NCI-H446 (cell line): ENCODE measurements at places on chromosomes 7 and 10.

DNA sequence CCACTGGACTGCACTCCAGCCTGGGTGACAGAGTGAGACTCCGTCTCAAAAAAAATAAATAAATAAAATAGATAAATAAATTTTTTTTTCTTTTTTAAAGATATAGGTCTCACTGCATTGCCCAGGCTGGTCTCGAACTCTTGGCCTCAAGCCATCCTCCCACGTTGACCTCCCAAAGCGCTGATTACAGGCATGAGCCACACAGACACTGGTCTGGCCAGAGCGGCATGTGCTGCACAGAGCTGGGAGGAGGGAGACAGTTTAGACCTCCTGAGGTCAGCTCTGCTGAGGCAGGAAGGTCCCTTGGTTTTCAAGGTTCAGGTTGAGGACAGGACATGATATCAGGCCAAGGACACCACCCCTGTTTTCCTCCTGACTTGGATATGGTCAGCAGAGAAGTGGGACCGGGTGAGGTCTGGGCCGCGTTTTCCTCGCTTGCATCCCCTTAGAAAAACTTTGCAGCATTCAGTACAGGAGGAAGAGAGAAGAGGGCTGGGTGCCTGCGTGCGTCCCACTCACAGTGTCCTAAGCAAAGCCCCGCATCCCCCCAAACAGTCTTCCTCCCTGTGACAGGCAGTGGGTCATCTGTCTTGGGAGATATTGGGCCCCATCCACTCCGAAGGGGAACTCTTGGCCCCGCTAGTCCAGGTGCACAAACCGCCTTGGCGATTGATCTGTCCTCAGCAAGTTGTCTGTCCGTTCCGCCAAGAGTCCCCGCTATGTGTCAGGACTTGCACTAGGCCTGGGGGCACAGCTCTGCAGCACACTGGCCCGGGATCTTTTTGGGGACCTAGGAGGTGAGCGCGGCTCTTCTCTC is 56.1 kb downstream of the ZNF727 start:
- DNase-seq: no peak

GRCh38 chr10:109665321-109665720 is 258.0 kb downstream of the XPNPEP1 start:
- no peak for DNase-seq

DNA sequence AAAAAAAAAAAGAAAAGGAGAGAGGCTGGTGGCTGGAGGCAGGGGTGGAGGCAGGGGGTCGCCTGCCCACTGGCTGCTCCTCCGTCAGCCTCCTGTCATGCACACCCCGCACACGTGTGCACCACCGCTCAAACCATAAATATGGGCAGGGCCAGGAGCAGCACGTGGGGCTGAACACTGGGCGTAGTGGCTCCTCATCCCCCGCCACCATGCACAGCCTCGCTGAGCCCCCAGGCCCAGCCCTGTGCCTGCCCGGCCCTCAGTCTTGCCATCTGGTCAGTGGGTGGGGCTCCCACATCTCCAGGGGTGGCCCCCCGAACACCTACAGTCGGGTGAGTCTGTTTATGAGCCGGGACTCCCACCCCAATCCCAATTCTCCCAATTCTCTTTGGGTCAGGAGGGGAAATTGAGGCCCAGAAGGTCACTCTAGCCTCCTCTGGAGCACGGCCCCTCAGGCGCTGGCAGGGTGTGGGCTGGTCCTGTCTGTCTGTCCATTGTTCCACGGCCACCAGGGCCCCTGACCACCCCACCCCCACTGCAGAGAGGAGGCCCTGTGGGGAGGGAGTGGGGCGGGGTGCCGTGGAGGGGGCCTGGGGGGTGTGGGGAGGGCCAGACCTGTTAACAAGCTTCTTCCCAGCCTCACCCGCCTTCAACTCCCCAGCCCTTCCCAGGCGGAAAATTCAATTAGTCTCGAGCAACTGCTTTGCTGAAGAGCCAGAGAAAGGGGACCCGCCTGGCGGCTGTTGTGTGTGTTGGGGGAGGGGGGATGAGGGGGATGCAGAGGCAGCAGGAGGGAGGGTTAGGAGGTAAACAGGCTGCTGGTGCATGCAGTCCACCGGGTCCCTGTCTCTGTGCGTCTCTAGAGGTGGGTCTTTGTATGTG is 19.5 kb upstream of the GRIFIN start:
- no peak for DNase-seq

DNA sequence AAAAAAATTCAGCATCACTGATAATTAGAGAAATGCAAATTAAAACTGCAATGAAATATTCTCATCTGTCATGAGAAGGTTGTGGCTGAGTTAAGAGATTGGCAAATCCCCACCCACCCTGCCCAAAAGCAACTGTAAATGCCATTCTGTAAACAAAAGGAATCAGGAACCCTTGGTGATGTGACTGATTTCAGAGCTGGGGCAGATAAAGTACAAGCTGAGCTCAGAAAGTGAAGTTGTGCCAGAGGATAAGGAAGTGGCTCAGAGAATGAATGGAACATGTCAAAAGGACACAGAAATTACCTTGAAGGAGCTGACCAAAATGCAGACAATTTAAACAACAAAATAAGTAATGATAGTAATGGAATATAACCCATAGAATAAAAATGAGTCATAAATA is 32.7 kb upstream of the ARMS2 start:
- DNase-seq: no peak

GRCh38 chr10:9636216-9636615 is 1381.5 kb upstream of the CELF2 start:
- DNase-seq: no peak

- no peak for DNase-seq
Observed at GRCh38 chr10:28838908-28839307, 161.6 kb downstream of the BAMBI start.

- DNase-seq: peak; percentile 10
Observed at GRCh38 chr10:95445223-95445836, 115.8 kb downstream of the SORBS1 start.

DNA sequence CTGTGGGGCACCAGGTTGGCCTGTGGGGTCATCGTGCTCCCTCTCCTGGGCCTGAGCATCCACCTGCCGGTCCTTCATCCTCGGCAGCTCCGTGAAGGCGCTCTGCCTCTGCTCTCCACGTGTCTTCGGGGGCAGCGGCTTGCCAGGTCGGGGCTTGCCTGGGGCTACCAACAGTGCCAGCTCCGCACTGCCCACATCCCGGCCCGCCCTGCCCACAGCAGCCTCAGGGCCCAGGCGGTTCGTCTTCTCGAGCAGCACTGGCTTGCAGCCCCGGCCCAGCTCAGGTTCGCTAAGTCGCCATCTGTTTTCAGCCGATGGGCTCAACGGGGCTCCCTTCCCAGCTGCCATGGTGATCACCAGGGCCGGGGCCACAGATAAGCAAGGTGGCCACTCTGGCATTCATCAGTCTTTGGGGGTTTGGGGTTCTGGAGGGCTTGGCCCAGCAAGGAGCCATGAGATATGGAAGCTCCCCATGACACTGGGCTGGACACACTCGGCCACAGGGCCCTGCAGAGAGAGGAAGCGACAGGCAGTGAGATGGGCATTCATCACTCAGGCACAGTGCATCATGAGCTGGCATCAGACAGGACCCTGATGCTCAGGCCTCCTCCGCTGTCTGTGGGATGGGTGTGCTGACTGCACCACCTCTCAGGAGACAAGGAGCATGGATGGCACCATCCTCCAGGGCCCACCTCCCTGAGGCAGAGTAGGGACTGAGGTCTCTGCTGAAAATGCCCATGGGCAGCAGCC is 15.5 kb downstream of the ZNF488 start:
- DNase-seq: no peak

DNA sequence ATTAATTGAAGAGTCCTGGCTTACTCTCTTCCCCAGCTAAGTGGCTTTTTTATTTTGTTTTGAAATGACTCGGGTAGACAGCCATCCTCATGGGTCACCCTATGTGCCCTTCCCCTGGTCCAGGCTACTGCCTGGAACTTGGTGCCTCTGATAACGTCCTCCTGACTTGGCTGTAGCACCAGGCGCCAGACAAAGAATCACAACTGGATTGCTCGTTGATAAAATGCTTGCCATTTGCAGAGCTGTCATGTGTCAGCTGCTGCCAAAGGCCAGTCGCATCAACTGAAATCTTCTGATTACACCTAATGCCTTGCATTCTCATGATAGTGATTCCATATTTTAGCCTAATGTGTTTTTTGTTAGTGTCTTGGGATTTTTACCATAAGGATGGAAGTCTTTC is 27.4 kb upstream of the ABLIM1 start:
- DNase-seq: no peak

DNA sequence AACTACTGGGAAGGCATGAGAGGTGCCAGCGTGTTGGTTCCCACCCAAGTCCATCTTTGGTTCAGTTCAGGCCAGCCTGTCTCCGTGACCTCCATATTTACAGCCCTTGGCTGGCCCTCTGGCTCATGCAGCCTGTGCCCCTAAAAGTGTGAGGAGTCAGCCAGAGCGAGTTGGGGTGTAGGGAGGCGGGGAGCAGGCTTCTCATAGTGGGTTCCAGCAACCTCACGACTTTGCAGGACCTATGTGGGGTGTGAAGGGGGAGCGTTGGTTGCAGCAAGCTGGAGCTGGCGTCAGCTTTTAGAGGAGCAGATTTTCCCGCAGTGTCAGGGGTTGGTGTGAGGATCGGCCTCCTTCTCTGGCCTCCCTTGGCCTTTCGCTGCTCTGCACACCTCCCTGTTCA is 9.8 kb downstream of the TSPAN14 start:
- DNase-seq: no peak

DNA sequence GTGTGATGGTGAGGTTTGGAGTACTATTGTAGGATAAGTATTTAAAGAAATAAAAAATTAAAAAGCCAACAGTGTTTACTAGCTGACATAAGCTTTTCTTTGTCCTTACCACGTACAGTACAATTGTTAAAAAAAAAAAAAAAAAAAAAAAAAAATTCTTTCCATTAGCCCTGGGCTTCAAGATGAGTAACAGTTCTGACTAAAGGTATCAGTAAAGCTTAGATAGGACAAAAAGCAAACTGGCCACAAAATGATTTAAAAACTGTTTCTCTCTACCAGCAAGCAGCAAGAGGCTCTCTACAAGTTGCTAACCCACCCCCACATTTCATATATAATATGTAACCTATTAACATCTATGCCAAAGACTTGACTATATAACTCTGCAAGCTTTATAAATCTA is 17.5 kb downstream of the HYCC1 start:
- no peak for DNase-seq

- no peak for DNase-seq
Observed at GRCh38 chr10:96828609-96829008, 3.5 kb upstream of the LCOR start.

DNA sequence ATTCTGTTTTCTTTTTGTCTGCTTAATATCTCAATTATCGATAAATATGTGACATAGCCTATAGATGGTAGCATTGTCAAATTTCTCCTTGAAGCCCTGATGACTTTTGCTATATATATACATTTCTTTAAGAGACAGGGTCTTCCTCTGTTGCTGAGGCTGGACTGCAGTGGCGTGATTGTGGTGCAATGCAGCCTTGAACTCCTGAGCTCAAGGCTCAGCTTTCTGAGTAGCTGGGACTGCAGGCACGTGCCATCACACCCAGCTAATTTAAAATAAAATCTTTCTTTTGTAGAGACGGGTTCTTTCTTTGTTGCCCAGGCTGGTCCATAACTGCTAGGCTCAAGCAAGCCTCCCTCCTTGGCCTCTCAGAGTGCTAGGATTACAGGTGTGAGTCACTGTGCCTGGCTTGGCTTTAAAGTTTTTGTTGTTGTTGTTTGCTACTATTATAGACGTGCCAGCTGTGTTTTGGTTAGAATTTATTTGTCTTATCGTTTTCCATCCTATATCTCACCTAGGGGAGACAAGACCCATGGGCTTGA is 7.0 kb downstream of the UMAD1 start:
- no peak for DNase-seq

DNA sequence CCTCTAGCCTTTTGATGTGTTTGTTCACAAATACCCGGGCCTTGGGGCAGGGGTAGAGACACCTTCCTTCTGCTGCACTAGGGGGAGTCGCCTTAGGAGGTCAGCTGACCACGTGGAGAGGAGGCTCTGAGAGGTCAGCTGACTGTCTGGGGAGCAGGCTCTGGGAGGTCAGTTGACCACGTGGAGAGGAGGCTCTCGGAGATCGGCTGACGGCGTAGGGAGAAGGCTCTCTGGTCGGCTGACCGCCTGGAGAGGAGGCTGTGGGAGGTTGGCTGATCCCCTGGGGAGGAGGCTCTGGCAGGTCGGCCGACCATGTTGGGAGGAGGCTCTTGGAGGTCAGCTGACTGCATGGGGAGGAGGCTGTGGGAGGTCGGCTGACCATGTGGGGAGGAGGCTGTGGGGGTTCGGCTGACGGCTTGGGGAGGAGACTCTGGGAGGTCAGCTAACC is 59.6 kb upstream of the LYZL1 start:
- no peak for DNase-seq

- no peak for DNase-seq
Observed at GRCh38 chr7:140209866-140210609, 33.3 kb upstream of the KDM7A start.

- DNase-seq: no peak
Observed at GRCh38 chr10:102245932-102246251, 560 bp downstream of the GBF1 start.

DNA sequence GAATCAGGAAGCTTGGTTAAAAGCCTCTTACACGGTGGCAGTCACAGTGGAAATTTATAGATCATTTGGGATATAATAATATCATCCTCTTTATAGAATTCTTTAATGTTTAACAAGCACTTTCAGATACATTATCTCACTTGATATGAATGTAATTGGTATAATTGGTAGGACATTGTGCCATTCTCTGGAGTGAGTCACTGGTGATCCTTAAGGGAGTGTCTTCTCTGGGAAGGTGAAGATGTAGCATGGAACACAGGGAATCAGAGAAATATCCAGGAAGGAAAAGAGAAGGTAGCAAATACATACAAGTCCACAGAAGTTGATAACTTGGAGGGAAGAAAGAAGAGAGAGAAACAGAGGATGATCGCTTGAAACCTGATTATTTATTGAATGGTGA is 9.8 kb downstream of the PTPRZ1 start:
- no peak for DNase-seq

DNA sequence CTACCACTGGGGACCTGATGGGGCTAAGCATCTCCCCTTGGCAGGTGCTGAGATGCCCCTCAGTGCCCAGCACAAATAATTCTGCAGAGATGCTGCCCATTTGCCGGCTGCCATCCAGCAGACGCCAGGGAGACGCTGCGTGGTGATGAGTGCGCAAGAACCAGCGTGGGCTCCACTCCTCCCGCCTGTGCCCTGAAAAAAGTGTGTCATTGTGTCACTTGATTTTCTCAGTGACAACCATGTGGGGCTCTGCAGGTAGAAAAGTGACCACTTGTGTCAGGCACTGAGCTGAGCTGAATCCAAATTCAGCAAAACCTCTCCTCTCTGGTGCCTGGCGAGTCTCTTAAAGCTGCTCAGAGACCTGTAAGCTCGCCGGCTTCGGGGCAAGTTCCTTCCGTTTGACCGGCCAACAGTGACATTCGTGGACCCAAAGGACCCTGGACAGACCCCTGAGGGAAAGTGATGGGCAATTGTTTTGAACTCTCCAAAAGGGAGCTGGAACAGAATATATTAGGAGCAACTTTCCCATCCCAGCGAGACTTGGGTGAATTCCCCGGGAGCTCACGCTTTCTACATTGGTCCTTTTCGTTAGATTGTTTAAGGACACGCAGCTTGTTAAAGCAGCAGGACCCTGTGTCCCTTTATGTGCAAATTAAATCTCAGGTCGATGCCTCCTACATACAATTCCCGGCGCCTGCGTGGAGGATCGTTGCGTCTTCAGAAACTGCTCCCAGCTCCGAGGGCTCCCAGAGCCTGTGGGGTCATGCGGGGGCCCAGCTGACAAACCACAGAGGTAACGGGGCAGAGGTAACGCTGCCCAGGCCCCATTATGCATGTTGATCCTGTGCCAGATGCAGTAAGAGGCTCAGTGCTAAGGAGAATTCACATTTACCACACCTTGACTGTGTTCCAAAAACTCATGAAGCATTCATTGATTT is 332.7 kb downstream of the ADARB2 start:
- DNase-seq: no peak

GRCh38 chr10:82245906-82246560 is 371.0 kb downstream of the NRG3 start:
- no peak for DNase-seq
